Effector CD8-positive, alpha-beta T cell (primary cell): ENCODE measurements at places on chromosomes 12 and 14.

- DNase-seq, result no peak
Observed at GRCh38 chr14:75147423-75148071, 20.7 kb upstream of the NEK9 start.

GRCh38 chr12:122057007-122057735 lies 21.4 kb upstream of the MLXIP start:
- no peak for DNase-seq

- DNase-seq, result no peak
Observed at GRCh38 chr12:50551866-50552265, 47.1 kb downstream of the DIP2B start.

DNA sequence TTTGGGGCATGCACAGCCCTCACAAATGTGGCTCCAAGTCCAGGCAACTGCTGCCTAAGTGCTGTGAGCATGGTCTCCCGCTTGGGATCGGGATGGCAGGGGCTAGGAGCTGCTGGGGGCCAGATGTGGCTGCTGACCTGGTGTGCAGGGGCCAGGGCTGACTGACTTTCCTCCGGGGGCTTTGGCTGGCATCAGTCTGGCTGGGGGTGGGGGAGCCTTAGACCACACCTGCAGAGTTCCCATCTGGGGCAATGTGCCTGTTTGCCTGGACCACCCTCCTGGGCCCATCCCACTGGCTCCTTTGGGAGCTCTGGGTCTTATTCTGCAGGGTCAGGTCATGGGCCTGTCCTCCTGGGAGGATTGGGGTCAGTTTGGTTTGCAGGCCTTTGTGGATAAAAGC lies 90.5 kb downstream of the TSPAN9 start:
- no peak for DNase-seq

- DNase-seq, result no peak
Observed at GRCh38 chr14:20696764-20697163, 8.2 kb downstream of the ANG start.

DNA sequence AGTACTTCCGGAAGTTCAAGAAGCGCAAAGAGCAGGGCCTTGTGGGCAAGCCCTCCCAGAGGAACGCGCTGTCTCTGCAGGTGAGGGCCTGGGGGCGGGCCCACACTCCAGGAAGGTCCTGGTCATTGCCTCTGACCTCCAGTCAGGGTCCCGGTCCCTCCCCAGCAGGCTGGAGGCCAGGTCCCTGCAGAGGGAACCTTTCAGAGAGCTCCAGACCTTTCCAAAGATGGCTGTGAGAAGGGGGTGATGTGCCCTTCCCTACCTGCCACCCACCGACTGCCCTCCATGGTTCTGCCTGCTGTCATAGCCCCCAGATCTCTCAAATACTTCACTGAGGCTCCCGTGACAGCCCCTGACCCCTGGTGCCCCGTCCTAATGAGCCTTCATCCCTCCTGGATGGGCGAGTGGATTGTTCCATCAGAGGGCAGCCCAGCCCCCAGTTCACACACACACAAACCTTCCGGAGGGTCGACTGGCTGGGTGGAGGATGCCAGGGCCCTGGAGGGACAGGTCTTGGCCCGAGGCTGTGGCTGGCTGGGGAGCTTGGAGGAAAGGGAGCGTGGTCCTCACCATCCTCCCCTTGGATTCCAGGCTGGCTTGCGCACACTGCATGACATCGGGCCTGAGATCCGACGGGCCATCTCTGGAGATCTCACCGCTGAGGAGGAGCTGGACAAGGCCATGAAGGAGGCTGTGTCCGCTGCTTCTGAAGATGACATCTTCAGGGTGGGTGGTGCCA lies 117.5 kb upstream of the FKBP4 start:
- no peak for DNase-seq

GRCh38 chr14:36618641-36619040 lies 36.2 kb upstream of the NKX2-8 start:
- DNase-seq, result no peak

- DNase-seq, result no peak
Observed at GRCh38 chr14:51816031-51816430, 44.4 kb upstream of the GNG2 start.

- DNase-seq, result no peak
Observed at GRCh38 chr14:57797160-57797559, 68.7 kb downstream of the SLC35F4 start.

GRCh38 chr12:15756822-15757221 lies 32.4 kb downstream of the EPS8 start:
- no peak for DNase-seq

- DNase-seq, result no peak
Observed at GRCh38 chr12:49335955-49336644, 888 bp downstream of the C1QL4 start.

- DNase-seq, result no peak
Observed at GRCh38 chr12:93468008-93468371, 676 bp downstream of the MRPL42 start.
